NCI-H187 treated with DMSO at 0.1 percent for 48 hours (cell line): ENCODE measurements at places on chromosomes 7 and 10.

DNA sequence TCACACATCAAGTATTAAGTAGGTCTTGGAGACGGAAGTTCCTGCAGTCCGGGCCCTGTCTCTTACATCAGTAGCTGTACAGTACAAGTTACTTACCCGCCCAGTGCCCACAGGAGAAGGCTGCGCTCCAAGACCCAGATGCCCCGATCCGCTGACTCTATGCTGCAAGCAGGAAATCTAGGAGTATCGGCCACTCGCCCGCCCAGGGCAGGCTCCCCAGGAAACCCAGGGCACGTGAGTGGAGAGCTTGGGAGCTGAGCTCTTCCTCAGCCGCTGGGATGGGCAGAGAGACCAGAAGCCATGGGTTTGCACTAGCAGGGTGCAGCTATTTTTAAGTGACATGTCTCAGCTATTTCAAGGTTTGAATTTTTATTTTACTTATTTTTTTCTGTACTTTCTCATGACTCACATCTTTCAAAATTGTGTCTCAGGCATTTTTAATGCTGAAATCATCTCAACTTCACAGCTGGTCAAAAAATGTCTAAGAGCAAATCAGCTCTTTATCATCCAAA lies 1.9 kb upstream of the GPER1 start:
- DNase-seq: no peak

GRCh38 chr7:38796626-38797501 lies 112.1 kb downstream of the VPS41 start:
- DNase-seq: no peak

DNA sequence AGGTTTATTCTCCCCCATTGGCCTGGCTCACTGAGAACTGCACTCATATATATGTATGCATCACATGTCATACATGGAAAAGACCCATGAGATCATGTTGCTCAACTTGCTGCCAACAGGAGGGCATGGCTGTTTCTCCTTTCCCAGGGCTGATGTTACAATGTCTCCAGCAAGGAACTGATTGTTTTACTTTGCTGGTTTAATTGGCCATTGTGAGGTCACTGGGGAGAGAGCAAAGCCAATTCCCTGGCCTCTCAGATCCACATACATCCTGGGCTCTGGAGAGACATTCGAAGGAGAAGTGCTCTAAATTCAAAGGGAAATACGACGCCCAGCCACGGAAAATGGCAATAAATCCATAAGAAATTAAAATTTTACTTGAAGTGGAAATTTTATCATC lies 287.8 kb downstream of the WDR11 start:
- no peak for DNase-seq

GRCh38 chr10:132297526-132297925 lies 10.2 kb downstream of the STK32C start:
- DNase-seq: no peak

- no peak for DNase-seq
Measured at GRCh38 chr10:127990846-127991542, 84.1 kb downstream of the PTPRE start.

GRCh38 chr10:113823389-113823788 lies 30.5 kb downstream of the DCLRE1A start:
- no peak for DNase-seq

DNA sequence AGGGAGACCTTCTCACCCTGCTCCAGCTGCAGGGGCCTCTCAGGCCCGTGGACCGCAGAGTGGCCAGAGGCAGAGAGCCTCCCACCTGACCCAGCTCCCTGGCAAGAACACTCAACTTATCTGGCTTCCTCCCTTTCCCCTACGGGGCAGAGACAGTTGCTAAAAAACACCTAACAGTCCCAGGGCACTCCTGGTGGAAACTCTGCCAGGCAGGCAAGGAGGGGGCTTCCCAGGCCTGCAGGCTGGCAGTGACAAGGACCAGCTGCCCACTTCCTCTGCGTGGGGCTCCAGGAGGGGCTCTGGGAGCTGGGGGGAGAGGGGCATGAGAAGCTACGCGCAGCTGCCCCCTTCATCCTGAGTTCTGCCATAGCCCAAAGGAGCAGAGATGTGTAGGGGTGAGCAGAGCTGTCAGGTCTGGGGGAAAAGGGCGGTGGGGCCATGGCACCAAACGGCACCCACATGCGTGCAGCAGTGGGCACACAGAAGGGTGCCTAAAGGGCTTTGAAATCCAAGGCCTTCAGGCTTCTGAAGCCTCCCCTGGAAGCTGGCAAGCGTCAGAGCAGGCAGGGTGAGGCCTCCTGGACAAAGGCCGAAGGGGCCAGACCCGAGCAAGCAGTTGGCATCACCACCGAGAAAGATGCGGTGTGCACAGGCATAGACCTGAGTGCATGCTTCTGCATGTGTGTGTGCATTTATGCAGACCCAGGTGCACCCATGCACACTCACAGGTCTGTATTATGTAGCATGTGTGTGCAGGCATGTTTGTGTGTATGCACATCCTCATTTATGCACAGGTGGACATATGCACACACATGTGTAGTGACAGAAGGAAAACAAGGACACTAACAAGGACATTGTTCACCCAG lies 14.4 kb downstream of the SPOCK2 start:
- no peak for DNase-seq

- no peak for DNase-seq
Measured at GRCh38 chr7:92910976-92911375, 74.6 kb upstream of the CDK6 start.

DNA sequence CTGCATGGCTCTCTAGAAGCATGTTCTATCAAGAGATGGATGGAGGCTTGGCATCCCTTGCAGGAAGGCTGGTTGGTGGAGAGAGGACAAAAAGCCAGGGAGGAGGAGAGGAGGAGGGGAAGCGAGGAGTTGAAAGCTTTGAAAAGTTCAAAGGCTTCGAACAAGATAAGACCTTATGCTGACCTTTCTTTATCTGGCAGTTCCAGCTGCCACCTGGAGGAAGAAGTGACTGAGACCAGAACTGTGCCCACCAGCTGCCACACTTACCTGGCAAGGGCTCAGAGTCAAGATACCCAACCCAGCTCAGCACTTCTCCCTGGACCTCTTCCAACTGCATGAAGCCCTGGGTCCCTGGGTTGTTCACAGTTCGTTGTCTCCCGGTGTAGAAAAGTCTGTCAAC lies 14.8 kb downstream of the CCL24 start:
- DNase-seq: no peak

- no peak for DNase-seq
Measured at GRCh38 chr7:151735851-151736402, 141.0 kb downstream of the PRKAG2 start.

DNA sequence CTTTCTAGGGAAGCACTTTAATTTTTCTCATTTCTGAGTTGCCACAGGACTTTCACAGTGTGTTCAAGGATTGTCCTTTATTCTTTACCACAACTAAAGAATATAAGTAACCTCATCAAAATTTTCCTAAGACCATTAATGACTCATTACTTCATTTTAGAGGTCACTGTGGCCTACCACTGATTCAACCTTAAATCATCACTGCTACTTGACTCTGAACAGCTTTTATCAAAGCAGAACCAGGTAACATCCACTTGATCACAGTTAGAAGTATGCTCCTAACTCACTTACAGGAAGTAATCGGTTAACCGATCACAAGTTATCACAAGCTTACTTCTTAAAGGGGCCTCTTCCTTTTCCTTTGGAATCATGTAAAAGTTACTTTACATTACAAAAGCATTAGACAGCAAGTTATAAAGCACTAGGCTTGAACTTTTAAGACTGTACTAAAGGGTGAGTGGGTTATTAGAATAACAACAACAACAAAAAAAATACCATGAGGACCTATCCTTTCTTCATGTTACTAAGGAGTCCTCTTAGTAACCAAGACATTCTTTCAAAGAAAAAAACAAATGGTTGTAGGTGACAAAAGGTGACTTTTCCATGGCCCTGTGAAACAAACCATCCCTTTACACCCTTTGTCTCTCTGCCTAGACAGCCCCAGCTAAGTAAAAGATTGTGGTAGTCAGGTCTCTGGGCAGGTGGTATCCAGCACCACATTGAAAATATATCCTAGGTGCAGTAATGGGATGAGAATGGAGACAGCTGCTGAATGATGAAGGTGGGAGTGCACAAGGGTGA lies 40.0 kb upstream of the PDK4 start:
- no peak for DNase-seq

DNA sequence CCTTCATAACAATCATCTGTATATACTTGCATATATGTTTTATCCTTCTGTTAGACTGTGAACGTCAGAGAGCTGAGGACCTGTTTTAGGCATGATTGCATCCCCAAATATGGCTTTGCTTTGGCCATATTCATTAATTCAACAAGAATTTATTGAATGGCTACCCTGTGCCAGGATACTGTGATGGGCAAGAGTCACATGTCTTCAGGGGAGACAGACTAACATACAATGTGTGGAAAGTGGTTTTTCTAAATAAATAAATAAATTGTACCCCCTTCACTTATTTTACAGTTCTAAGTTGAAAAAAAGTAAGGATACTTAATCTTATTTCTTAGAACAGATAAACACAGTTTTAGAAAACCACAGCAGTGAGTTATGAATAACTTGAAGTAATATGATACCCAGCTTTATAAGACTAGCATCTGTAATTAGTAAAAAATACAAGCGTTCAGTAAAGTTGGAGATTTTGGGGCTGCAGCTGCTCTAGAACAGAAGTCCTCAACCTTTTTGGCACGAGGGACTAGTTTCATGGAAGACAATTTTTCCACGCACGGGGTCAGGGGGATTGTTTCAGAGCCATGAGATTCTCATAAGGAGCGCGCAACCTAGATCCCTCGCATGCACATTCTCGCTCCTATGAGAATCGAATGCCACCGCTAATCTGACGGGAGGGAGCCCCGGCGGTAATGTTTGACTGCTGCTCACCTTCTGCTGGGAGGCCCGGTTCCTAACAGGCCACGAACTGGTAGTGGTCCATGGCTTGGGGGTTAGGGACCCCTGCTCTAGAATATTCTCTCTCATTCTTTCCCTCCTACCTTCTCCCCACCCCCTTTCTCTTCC lies 89.4 kb upstream of the MTPN start:
- DNase-seq: no peak

DNA sequence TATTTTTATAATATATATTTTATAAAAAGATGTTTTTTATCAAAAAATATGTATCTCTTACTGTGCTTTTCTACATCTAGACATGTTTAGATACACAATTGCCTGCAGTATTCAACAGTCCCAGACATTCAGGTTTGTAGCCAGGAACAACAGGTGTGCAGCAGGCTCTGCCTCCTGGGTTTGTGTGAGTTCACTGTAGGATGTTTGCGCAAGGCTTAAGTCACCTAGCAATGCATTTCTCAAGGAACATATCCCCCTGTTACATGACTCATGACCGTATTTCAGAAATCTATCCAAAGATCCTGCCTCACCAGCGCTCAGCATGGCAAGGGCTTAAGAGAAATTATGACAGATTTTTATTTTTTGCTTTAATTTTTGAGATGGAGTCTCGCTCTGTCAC lies 41.5 kb downstream of the PITRM1 start:
- no peak for DNase-seq

DNA sequence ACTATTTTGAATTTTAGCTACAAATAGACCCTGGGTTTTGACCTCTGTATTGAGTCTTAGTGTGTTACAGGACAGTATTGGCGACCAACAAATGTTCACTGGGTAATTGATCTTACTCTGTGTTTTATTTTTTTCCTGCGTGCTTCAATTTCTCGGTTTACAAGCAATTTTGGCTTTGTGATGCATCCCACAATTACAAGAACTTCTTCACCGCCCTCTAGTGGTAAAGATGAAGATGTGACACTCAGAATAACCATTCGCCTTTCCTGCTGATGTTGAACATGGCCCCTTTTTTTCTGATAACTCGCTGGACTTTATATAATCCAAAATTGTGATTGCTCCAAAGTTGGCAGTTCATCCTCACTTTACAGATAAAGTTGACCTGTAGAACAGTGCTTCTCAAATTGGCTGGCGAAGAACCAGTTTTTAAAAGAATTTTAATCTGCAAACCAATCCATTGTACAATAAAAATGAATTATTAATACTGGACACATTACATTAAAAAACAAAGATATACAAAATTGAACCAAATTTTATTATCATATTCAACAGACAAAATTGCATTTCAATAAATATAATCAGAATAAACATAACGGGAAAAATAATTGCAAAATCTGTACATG lies 20.2 kb upstream of the SMC3 start:
- DNase-seq: no peak

- no peak for DNase-seq
Measured at GRCh38 chr7:8185926-8186683, 75.9 kb downstream of the ICA1 start.

DNA sequence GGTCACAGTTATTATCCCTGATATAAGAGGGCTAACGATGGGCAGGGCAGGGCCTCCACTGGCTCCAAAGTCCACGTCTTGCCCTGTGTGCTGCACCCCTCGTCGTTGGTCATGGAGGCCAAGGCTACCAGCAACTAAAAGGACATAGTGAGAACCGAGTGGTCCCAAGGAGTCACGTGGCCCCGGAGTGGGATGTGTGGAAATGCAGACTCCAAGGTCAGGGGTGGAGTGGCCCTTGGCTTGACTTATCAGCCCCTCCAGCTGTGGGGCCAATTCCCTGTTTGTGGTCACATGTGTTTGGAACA lies 30.7 kb downstream of the BTBD16 start:
- DNase-seq: no peak

DNA sequence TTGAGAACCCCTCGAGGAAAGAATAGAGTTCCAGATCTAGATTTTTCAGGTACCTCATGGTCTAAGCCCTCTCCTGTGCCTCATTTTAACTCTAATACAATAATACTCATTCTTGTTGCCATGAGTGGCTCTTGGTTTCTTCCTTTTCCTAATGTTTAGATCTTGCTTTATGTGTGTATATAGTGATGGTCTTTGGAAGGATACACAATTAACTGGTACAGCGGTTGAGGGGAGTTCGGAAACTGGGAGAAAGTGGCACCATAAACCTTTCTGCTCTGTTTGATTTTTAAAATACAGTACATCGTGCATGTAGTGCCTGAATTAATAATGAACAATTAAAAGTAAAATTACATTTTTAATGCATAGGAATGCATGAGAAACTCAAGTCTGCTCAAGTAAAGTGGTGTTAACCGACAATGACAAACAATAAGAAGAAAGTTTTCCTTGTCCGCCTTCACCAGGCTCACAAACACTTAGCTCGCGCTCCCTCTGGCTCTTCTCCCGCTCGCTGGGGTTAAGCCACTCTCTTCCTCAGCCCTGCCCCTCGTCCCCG lies 386 bp upstream of the EIF4EBP2 start:
- DNase-seq: no peak

- DNase-seq: no peak
Measured at GRCh38 chr7:2475678-2476015, 551 bp downstream of the GRIFIN start.

GRCh38 chr10:47260505-47261111 lies 39.4 kb upstream of the GDF10 start:
- DNase-seq: no peak

GRCh38 chr10:79286318-79286951 lies 60.8 kb upstream of the PPIF start:
- no peak for DNase-seq
